CMK (cell line): ENCODE measurements at places on chromosomes 7 and 10.

DNA sequence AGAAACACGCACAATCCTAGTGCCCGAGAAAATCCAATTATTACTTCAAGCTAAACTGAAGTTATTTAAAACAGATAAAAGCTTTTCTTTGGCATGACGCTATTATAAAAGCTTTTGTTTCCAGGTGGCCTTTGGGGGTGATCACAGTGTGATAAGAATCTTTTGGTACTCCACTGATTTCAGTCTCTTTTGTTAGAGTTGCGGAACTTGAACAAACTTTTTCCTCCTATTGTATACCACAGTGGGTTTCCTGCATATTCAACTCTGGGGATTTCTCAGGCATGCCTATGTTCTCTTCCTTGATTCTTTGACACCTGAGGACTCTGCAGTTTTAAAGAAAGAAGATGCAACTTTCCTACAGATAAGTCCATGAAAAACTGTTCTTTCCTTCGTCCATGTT is 99.7 kb upstream of the PITRM1 start:
- DNase-seq = no peak

GRCh38 chr7:45920502-45921380 is at the start of gene IGFBP3:
IGFBP3 (minus strand) TSS chr7:45921272; CDS start chr7:45921140, 132 bp downstream.
- no peak for DNase-seq

DNA sequence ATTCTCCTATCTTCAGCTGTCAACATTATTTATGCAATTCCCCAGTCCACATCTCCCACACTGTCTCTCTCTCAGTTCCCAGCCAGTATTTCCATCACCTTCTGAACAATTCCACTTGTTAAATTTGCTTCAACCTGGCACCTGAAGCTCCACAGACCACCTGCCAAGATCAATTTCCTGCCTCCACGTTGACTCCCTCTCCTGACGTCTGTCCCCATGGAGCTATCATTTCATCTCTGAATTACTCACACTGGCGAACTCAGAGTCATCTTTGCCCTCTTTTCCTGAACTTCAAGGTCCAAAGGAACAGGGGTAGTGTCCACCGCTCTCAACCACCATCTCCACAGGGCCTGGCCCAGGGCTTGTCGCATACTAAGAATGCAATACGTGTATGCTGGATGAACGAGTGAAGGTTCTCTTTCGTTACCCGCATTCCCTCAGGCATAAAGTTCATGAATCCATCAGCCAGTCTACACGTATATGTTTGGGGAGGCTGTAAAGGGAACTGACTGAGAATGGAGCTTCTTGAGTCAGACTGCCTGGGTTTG is 183.3 kb downstream of the JCAD start:
- no peak for DNase-seq

GRCh38 chr10:64037071-64037661 is 516.0 kb downstream of the REEP3 start:
- DNase-seq = no peak

GRCh38 chr10:132448248-132448731 is 51.3 kb downstream of the PWWP2B start:
- DNase-seq = peak; percentile 85

DNA sequence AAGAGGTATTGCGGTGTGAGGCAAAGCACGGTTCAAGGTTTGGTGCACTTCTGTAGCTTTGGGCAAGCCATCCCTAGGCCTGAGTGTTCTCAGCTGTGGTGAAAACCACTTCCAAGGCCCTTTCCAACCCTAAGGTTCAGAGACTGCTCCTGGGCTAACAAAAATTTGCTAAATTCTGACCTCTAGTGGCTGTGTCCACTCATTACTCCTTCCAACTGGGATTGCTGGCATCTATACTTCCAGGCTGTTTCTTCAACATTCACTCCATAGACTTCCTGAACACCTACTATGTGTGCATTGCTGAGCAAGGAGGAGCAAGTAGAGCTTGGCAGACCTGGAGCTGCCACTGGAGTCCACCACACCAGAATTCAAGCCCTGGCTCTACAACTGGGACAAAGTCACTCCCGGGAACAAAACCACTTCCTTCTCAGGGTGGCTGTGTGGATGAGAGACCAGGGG is 29.3 kb upstream of the SH3PXD2A start:
- peak; percentile 27 for DNase-seq

GRCh38 chr10:104258209-104258608 is 3.5 kb downstream of the GSTO1 start:
- DNase-seq = no peak

DNA sequence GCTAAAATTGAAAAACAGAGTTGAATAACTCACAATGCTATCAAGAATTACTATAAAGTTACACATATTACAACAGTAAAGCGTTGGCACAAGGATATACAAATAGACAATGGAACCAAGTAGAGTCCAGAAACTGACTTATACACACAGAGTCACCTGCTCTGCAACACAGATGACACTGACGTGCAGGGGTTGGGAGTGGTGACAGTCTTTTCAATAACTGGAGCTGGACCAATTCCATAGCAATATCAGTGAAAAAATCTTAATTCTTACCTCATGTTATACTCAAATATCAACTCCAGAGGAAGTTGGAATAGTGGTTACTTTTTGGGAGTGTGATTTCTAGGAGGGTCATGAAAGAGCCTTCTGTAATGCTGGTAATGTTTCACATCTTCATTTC is 62.5 kb upstream of the NPY start:
- DNase-seq = no peak

DNA sequence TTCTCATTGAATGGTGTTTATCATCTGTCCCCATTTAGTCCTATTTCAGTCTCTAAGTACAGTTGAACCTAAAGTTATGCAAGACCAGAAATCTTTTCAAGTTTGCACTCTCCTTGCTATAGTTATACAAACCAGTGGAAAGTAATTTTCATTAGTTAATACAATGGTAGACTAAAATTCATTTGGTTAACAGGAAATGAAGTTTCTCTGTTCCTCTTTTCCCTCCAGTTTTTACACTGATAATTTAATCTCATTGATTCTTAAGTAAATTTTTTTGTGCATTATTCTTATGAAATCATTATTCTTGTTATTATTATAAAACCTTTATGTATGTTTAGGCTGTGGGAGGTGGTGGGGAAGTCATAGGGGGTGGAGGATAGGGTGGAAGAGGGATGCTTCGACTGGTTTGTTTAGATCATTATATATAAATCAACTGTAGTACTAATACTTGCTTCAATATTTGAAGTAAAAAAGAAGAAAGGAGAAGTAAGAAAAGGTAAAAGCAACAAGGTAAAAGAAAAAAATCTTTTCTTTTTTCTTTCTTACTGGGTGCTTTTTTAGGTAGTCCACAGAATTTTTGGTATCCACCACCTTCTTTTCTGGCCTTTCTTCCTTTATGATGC is 104.1 kb downstream of the GPR85 start:
- no peak for DNase-seq

DNA sequence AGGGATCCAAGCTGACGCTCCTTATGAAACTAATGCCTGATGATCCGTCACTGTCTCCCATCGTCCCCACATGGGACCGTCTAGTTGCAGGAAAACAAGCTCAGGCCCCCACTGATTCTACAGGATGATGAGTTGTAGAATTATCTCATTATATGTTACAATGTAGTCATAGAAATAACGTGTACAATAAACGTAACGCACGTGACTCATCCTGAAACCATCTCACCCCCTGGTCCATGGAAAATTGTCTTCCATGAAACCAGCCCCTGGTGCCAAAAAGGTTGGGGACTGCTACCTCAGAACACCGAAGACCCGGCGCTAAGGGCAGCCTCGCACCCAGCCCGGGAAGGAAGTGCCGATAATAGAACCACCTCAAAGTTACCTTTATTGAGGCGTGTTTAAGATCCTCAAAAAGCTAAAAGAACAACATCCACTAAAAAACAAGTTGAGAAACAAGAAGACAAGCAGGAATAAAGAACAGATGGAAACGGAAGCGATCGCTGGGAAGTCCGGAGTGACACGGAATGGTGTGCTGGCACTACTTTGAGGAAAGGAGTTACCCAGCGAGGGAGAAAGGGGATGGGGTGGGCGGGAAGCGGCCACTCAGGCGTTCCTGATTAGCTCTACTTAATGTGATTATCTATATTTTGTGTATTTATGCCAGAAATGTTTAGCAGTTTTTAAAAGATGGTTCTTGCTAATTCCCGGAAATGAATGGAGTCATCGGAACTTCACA is 50.1 kb upstream of the PRKAR1B start:
- DNase-seq = no peak

DNA sequence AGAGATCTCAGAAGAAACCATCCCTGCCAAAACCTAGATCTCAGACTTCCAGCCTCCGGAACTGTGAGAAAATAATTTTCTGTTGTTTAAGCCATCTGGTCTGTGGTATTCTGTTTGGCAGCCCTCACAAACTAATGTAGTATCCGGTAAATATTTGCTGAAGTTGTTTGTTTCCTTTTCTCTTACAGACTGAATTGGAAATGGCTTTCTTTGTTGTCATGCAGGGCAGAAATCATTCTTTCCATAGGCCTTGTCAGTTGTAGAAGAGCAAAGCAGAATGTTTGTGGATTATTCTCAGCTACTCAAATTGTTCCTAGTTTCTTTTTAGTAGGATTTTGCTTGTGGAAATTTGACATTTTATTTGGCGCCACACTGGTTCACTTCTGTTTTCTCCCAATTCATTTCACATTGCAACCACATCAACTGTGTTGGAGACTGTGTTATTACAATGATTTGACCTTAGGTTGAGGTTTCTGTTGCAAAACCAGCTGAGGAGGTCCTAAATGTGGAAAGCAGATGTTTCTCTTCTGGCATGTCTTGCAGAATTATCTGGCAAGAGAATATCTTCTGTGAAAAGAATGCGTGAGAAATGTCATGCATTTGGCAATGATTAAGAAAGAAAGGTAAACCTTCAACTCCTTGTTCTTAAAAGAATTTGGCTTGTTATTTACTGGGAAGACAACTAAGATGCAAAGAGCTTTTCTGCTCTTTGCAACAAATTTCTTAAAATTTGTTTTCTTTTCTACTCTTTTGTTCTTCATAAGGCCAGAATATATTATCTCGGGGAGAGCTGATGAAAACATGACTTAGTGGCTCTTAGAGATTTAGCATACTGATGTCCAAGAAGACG is 25.8 kb downstream of the ACTA2 start:
- no peak for DNase-seq

- DNase-seq = no peak
These were observed 724.2 kb upstream of the CELF2 start for GRCh38 chr10:10293481-10293951.

DNA sequence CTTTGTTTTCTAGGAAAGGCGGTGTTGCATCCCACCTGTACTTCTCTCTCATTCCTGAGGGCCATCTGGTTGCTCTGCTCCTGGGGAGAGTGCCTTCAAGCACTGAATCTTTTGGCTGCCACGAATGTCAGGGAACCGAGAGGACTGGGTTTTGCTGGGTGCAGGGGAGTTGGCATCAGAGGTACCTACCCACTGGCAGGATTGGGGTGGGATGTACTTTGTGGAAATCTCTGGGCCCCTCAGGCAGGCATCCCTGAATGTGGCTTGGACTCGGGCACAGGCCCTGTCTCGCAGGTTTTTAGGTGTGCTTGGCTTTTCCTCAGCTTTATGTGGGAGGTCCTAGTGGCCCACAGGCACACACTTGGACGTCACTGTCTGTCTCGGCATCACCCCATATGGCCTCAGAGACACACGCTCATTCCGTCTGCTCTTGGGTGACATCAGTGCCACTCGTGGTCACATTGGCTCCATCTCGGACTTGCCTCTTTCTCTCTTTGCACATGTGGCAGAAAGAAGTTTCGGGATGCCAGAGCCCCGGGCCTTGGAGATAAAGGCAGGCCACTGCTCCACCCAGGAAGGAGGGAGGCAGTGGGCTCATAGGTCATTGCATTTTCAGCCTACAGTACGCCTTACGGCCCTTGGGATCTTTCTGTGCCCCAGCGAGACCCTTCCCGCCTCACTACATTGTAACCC is 325.6 kb downstream of the ZNF716 start:
- no peak for DNase-seq

GRCh38 chr10:94859086-94859485 is 79.4 kb upstream of the CYP2C9 start:
- DNase-seq = no peak

DNA sequence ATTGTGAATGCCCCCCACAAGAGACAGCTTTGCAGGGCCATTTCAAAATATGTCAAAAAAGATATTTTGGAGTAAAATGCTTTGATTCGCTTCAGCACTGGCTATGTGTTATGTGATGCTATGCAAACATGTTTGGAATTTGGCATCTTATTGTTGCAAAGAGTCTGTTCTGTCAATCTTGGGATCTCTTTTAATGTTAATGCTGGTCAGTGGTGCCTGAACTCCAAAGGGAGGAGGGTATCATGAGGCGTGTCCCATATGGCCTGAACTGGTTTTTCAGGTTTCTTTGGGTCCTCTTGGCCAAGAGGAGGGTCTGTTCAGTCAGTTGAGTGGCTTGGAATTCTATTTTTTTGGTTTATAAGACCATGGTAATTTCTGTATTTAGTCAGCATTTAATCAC is 81.4 kb downstream of the HECW1 start:
- DNase-seq = no peak

- no peak for DNase-seq
These were observed 59.9 kb downstream of the KCNMA1 start for GRCh38 chr10:77577666-77578229.
